ENCODE measurements at places on chromosomes 13 and 19.

DNA sequence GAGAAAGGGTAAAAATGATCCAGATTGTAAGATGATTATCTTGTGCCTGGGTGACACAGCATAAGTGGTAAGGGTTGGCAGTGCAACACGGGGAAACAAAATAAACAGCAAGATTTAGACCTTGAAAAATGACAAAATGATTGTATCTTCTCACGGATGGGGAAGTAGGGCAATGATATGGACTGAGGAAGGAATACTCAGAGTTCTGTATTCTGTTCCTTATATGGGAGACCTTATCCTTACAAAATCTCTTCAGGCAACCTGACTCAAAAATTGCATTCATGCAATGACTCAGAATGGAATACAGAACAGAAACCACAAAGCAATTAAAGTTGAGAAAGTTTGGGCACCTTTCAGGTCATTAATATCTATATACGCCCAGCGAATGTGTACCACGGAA is 149.0 kb downstream of the HS6ST3 start:
- no peak for DNase-seq

GRCh38 chr19:29480507-29480906 is 45.3 kb upstream of the VSTM2B start:
- DNase-seq, result no peak

DNA sequence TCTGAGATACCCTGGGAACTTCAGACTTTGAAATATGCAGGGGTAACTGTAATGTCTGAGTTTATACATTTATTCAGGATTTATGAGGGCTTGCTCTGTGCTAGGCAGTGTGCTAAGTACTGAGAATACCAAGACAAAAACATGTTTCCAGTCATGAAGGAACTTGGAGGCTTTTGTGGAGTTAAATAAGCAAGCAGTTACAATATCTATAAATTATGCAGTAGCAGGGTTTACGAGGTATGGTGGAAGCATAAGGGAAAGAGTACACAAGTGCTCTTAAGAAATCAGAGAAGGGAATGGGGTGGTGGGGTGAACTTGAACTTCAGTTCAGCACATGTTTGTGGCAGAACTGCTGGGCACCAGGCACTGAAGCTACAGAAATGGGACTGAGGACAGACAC is 28.0 kb downstream of the MAB21L1 start:
- DNase-seq, result no peak

DNA sequence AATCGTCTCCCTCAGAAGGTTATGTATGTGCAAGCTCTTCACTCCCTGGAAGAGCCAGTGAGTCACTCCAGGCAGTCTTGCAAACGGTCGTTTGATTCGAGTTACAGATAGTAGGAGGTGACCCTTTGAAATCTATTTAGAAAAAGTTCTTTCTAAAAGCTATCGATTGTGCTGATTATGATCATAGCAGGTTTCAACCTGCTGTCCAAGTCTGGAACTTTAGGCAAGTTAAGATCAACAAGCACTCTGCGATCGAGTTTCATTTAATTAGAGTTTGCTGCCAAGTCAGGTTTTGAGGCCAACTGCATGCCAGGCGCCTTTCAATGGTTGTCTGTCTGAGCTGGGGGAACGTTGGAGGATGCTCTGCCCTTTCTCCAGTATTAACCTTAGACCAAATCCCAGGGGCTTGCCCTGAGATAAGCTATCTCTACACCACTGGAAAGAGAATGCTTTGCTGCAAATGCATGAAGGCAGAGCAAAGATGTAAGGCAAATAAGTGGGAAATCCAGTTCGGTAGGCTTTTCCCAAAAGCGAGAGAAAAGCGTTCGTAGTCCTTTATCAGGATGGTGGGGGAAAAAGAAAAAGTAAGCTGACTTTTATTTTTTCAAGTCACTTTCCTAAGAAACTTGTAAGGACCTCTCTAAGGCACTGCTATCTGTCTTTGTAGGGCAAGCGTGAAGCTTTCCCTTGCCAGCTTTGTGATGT is 287.5 kb downstream of the ATP8A2 start:
- no peak for DNase-seq

- no peak for DNase-seq
Measured at GRCh38 chr19:44626048-44626624, 12.8 kb downstream of the IGSF23 start.

DNA sequence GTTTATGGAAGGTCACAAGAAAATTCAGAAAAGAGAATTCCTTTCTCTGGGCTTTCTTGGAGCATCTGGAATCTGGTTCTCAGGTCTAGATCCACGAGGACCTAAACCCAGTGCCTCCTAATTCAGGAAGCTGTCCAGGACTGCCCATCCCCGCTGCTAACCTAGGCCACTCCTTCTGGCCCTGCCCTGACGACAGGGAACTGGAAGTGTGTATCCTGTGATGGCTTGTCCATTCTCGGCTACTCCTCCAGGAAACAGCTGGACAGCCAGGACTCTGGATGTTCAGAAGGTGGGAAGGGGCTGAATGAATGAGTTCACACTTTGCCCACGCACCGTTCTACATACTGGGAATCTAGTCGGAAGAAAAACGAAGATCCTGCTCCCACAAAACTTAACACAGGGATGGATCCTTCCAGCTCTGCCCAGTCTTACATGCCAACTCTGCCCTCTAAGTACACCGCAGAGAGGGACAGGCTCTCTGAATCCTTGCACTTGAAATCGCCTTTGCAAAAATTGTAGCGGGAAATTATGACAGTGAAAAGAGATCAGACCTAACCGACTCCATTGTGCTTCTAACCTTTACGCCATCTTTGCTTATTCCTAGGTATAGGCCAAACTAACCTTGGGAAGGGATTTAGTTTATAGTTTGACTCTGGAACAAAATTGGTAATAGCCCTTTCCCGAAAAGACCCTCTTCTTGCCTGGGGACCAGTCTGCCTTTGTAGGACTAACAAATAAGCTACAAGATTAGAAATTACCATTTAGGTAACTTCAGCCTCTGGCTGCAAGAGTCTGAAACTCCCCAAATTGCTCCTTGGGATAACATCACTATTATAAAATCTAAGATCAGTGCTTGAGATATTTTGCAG is 1.8 kb downstream of the LSM4 start:
- peak; percentile 45 for DNase-seq

DNA sequence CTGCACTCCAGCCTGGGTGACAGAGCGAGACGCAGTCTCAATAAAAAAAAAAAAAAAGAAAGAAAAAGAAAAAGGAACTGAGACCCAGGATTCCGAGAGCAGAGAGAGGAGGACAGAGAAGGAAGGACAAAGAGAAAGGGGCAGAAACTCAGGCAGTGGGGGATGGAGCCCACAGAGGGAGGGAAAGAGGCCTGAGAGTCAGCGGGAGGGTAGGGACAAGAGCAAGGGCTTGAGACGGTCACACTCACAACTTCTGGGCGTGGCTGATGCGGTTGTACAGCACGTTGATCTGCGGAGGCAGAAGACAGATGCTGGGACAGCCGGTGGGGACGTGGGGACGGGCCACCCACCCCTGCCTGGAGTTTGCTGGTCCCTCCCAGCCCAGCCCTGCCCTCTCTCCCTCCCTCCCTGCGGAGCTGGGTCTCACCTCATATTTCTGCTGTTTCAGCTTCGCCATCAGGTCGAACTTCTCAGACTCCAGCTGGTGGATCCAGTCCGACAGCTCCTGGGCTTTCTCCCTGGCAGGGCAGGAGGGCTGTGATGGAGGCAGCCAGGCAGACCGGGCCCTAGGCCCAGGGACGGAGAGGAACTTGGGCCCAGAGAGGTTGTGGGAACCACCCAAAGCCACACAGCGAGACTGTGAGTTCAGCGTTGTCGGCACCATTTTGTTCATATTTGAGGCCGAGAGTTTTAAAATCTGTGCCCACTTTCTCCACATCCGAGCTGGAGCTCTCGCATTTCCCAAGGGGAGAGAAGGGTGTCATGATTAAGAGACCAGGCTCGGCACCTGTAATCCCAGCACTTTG is 15.2 kb downstream of the TNNT1 start:
- DNase-seq, result no peak
